CD4-positive, alpha-beta T cell treated with Interleukin-6 for 4 hours (primary cell): ENCODE measurements at places on chromosomes 4 and X.

GRCh38 chrX:106897259-106897658 lies 5.9 kb downstream of the RIPPLY1 start:
- DNase-seq = no peak

GRCh38 chrX:107725761-107726555 lies 49.6 kb downstream of the TSC22D3 start:
- no peak for DNase-seq

- no peak for DNase-seq
These were observed 759.1 kb upstream of the SLIT2 start for GRCh38 chr4:19492606-19493005.

DNA sequence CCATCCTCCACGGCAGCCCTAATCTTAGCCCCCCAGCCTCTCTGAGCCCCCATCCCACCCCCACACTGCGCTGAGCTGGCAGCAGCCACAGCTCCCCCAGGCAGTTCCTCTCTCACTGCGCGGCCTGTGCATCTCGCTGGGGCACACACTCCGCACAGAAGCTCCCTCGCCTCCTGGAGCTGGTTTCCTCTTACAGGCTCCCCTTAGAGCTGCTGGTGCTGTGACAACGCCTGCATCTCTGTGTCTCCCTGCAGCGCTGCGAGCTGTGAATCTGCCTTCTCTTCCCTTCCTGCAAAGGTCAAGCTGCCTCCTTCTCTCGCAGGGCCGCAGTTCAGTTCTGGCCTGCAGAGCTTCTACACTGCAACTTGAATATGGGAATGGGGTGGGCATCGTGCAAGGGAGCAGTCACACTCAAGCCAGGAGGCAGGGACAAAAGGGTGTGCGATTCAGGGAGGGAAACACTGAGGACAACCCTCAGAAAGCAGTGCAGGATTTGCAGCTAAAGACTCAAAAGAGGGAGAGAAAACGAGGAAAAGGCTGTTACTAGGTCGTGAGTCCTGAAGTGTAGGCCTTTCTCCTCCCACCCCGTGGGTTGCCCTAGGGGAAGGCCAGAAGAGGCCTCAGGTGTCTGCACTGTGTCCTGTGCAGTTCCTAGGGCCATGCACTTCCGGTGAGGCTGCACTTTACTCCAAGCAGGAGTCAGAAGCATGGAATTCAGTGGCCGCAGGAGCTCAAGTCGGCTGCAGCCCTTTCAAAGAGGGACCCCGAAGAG lies 87.0 kb downstream of the BCOR start:
- peak; percentile 49 for DNase-seq

DNA sequence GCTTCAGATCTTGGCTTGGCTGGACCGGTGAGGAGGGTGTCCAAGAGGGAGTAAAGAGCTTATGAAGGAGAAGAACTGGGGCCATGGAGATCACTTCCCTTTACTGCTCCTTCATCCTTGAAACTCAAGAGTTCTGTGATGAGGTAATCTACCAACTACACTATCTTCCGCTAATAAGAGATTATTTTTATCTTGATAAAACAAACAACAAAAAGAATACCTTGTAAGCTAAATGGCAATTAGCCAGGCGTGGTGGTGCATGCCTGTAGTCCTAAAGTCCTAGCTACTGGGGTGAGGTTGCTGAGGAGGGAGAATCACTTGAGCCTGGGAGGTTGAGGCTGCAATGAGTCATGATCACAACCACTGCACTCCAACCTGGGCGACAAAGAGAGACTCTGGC lies 47.4 kb downstream of the HAUS3 start:
- DNase-seq = no peak

GRCh38 chr4:144903953-144904711 lies 193.9 kb downstream of the ANAPC10 start:
- DNase-seq = no peak

DNA sequence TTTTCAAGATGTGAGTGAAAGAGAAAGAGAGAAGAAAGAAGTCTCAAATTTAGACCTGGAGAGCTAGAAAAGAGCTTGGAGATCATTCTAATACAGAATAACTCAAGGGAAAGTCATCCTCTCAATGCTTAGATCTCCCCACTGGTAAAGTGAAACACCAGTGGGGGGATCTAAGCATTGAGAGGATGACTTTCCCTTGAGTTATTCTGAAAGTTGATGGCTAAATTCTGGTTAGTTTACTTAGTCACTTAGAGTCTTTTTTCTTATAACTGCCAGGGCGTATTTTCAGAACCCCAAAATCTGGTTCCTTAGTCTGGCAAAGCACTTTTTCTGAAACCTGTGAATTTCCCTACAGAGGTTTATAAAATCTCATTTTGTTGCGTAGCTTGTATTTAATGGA lies 198.6 kb downstream of the ARHGAP24 start:
- DNase-seq = no peak

- DNase-seq = no peak
These were observed 32.5 kb downstream of the HMGB3 start for GRCh38 chrX:151015684-151016083.

- DNase-seq = no peak
These were observed 95.8 kb downstream of the IQCM start for GRCh38 chr4:149719806-149720205.

- no peak for DNase-seq
These were observed 20.4 kb upstream of the TMEM154 start for GRCh38 chr4:152700151-152700550.
